ENCODE measurements at places on chromosomes 3 and 15.

DNA sequence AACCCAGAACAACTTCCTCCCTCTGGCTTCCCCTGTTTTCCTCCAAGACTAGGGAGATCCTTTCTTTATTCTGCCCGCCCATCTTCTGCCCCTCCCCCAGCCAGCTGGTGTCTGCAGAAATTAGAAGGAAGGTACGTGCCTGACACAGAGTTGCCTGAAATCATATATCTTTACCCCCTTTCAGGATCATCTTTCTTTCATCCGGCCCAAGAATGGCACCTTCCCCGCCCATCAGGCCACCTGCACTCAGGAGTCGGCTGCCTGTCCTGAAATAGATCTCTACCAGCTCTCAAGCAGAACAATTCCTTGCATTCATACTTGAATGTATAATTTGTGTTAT lies 133.7 kb downstream of the VGLL4 start:
- DNase-seq, result no peak

GRCh38 chr3:134617608-134618477 lies 33.0 kb downstream of the KY start:
- DNase-seq, result no peak

- DNase-seq, result no peak
Observed at GRCh38 chr3:114730397-114730796, 416.7 kb downstream of the ZBTB20 start.

GRCh38 chr3:170222647-170223541 lies 670 bp downstream of the PRKCI start:
- DNase-seq, result peak; percentile 45

- DNase-seq, result no peak
Observed at GRCh38 chr3:136023264-136023978, 57.9 kb downstream of the PPP2R3A start.

GRCh38 chr15:43378601-43379000 lies 7.7 kb downstream of the TUBGCP4 start:
- DNase-seq, result no peak

DNA sequence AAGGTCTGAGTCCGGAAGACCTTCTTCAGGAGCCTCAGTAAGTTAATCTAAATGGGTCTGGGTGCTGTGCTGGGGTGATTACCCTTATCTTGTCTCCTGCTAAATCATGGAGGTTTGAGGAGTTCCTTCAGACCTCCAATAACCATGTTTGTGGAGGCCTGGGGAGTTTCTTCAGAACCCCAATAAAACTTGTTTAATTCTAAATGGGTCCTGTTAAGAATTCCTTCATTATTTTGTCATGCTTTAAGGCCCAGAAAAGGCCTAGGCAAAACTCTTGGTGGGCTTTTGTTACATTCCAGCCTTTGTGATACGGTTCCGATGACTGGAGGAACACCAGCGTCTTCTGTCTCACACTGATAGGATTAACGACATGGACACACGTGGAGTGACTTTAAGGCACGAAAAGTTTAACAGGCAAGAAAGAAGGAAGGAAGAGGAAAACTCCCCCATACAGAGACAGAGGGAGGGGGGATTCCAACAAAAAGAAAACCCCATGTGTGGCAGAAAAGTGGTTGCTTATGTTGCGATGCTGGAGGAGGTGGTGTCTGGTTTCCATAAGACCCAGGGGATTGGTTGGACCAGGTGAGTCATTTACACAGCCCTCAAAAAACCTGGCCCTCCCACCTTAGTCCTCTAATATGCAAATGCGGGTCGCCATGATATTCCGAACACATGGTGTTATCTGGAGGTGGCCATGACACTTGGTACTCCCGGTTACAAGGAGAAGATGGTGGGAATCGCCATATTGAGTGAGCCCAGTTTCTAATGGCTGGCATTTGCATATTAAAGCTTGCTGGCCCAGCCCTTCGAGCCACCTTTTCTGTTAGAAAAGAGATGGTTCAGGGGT lies 72.6 kb upstream of the MFGE8 start:
- DNase-seq, result no peak

GRCh38 chr15:29133321-29133720 lies 136.3 kb downstream of the NSMCE3 start:
- DNase-seq, result no peak

Data from iris pigment epithelial cell (primary cell).